Cardiac muscle cell (in vitro differentiated cells and primary cell): ENCODE measurements at places on chromosomes 1 and 21. TPM values are rescaled to one million over a fixed set of nuclear protein-coding genes. Genes with fewer than 3 reads are reported as not detected.

Gene BATF3
- 1.6 and 1.8 TPM in 2 replicates for total RNA-seq

Gene RSPO1
- total RNA-seq, result 0.71 and 1.1 TPM in 2 replicates

Gene PUSL1
- total RNA-seq, result 22.1 and 25.0 TPM in 2 replicates

GRCh38 chr1:53465023-53465957 is 6.1 kb downstream of the DMRTB1 start:
- no peak for DNase-seq

GRCh38 chr1:86445919-86446318 is 21.9 kb downstream of the CLCA2 start:
- DNase-seq, result no peak

GRCh38 chr1:59404796-59405195 is 107.9 kb downstream of the FGGY start:
- DNase-seq, result no peak

GRCh38 chr1:33932871-33933270 is 69.0 kb downstream of the HMGB4 start:
- no peak for DNase-seq

- no peak for DNase-seq
Observed at GRCh38 chr1:178353524-178353923, 143.2 kb downstream of the CLEC20A start.

- no peak for DNase-seq
Observed at GRCh38 chr21:32349333-32349944, 43.4 kb downstream of the URB1 start.
